ENCODE measurements at places on chromosomes 3 and 15. TPM values are rescaled to one million over a fixed set of nuclear protein-coding genes. Genes with fewer than 3 reads are reported as not detected.

Gene PARP9
- 11.8 TPM for total RNA-seq

Gene CPNE9
- not detected for total RNA-seq

Gene CDCP1
- 0.30 TPM for total RNA-seq

Gene RSL24D1
- 47.0 TPM for total RNA-seq

Gene NR1I2
- total RNA-seq = 0.12 TPM

Gene STRIT1
- 0.79 TPM for total RNA-seq

- no peak for DNase-seq
Measured at GRCh38 chr3:126886217-126886616, 96.7 kb upstream of the PLXNA1 start.

DNA sequence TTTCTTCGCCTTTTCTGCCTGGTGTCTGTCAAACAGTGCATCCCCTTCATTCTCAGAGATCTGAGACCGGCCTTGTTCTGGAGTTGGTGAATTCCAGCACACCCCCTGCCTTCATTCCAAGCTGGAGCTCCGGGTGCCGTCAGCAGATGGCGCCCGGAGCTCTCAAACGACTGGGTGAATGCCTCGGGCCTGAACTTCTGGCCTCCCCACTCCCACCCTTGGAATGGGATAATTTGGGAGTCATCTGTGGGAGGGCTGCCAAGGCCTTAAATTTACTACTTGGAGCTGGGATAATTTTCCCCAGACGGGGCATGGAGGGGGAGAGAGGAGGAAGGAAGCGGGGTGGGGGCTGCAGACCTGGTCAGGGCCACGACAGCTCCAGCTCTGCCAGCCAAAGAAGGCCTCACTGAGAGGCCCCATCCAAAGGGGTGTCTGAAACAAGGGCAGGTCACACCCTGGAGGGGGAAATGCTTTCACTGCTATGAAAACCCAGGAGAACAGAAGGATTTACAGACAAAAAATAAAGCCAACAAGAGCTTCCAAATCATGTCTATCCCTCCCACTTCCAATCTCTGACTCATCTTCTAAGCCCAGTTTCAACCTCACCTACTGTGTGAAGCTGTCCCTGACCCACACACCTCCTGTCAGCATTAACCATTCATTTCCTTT, 187.9 kb downstream of the OPA1 start:
- DNase-seq = peak; percentile 82

GRCh38 chr15:28943146-28943545, 57.4 kb downstream of the APBA2 start:
- no peak for DNase-seq

DNA sequence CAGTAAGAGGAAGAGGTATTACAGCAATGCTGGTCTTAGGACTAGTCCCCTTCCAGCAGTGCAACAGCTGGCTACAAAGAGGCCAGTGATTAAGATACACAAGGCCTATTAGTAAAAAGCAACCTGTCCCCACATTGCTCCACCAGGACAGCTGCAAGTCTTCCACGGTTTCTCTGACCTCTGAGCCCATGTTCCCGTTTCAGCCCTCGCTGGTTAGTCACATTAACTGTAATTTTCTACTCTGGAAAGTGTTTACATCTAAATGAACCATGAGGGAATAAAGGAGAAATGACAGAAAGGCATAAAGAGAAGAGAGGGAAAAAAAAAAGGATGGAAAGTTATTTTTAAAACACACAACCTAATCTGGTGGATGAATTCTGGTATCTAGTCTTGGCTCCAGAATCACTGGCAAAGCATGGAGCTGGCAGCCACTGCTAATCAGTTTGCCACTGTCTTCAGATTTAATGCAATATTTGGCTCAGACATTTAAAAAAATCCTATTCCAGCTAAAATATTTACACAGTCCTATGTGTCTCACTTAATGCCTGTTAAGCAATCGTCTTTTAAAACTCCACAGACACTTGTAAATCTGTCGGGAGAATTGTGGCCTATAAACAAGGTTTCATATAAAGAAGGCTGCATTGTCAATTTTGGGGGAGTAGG, 154.9 kb downstream of the GREM1 start:
- peak; percentile 42 for DNase-seq

GRCh38 chr3:331881-332280, 135.3 kb downstream of the CHL1 start:
- no peak for DNase-seq

- DNase-seq = no peak
Measured at GRCh38 chr3:121855555-121855954, 20.5 kb downstream of the EAF2 start.

DNA sequence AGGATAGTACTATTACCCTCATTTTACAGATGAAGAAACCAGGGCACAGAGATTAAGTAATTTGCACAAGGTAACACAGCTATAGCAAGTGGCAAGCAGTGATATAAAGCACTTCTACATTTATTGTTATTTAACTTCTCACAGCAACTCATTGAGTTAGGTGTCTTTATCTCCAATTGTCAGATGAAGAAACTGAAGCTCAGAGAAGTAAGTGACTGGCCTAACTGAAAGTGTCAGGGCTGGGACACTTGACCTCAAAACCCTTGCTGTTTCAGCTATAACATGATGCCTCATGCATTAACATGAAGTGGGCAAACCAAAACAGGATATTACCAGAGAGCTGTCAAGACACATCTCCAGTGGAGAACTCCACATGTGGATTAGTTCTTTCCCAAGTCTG, 65.8 kb upstream of the LEKR1 start:
- no peak for DNase-seq

GRCh38 chr15:67178569-67179210, 75.8 kb downstream of the AAGAB start:
- peak; percentile 30 for DNase-seq

GRCh38 chr3:58492494-58492905, 604 bp downstream of the KCTD6 start:
- DNase-seq = no peak

DNA sequence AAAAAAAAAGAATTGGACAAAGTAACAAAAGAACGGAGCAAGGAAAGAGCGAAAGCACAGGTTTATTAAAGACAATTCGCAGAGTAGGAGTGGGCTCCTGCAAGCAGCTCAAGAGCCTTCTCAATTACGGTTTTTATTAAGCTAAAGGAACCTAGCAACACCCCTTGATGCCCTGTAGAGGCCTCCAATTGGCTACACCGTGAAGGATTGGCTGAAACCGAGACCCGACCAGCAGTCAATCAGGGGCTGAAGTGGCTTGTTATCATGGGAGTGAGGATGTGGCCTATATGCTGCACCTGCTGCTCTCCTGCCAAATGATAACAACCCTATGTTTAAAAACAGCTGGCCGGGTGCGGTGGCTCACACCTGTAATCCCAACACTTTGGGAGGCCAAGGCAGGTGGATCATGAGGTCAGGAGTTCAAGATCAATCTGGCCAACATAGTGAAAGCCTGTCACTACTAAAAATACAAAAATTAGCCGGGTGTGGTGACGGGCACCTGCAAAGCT, 20.4 kb upstream of the AP3B2 start:
- DNase-seq = no peak

DNA sequence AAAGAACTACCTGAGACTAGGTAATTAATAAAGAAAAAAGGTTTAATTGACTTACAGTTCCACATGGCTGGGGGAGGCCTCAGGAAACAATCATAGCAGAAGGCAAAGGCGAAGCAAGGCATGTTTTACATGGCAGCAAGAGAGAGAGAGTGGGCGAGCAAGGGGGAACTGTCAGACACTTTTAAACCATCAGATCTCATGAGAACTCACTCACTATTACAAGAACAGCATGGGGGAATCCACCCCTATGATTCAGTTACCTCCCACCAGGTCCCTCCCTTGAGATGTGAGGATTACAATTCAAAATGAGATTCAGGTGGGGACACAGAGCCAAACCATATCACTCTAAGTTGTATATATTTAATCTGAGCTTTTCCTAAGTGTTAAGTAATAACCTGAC, 79.0 kb upstream of the MLF1 start:
- no peak for DNase-seq

Measured in left ventricle myocardium superior (tissue), 1 donor.